ENCODE measurements at places on chromosomes 6 and 20.

DNA sequence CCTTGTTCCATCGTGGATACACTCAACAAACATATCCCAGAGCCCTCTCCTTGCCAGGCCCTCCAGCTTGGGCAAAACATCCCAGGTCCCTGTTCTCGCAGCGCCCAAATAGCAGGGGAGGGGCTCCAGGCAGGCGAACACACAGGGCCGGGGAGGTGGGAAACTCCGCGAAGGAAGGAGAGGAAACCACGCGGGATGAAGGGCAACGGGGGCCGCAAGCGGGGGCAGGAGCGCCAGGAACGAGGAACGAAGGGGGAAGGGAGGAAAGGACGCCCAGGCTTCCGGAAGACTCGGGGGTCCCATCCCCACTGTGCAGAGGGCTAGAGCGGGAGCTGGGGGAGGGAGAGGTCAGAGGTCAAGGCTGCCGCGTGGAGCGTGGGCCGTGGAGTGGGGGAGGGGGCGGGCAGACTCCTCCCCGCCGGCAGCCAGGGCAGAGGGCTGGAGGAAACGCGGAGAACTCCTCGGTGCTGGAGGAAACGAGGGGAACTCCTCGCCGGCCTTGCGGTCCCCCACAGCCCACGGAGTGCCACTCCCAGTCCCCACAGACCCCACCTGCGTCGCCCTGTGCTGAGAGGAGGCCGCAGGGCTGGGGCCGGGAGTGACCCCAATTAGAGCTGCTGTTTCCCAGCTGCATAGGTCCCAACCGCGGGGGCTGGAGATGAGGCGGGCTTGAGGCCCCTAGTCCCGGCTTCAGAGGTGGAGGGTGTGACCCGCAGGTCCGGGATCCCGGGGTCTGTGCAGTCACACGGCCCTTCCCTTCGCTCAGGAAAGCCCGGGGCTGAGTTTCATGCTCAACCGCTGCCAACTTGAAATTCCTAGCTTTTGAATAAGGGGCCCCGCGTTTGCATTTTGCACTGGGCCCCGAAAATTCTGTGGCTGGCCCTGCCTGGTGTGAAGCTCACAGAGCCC lies 1.2 kb upstream of the RBM38 start:
- peak; percentile 56 for DNase-seq

DNA sequence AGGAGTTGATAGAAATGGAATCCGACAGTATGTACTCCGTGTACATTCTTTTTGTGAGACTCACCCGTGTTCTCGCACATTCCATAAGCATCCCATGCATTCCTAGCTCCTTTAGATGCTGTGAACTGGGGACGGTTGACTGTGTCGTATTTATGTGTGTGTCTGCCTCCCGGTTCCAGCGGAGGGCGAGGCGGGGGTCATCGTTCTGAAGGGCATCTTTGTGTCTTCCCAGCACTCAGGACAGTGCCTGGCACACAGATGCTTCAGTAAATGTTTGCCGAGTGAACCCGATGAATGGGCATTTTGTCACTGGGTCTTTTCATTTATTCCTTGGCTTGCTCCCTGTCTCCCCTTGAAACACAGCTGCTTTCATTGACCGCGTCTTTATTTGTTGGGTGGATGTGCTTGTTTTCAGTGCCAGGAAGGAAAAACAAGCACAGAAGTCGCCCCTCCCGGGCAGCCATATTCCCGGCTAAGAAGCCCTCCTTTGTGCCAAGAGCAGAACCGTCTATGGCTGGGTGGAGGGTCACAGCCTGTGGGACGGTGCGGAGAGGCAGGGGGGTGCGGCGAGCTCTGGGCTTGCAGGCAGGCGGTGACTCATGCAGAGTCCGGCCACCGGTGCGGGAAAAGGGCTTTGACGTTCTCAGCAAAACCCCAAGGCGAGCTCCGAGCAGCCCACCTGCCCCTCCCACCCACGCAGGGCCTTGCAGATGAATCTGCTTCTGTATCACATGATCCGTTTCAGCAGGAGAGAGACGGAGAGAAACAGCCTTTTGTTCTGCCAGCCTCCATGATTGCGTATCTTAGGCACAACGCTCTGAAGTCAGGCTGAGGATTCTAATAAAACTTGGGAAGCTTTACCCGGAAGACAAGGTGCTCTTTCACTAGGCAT lies 11.2 kb upstream of the PSMG4 start:
- DNase-seq = no peak

- DNase-seq = peak; percentile 55
Measured at GRCh38 chr6:15491255-15491985, 171.4 kb downstream of the DTNBP1 start.

DNA sequence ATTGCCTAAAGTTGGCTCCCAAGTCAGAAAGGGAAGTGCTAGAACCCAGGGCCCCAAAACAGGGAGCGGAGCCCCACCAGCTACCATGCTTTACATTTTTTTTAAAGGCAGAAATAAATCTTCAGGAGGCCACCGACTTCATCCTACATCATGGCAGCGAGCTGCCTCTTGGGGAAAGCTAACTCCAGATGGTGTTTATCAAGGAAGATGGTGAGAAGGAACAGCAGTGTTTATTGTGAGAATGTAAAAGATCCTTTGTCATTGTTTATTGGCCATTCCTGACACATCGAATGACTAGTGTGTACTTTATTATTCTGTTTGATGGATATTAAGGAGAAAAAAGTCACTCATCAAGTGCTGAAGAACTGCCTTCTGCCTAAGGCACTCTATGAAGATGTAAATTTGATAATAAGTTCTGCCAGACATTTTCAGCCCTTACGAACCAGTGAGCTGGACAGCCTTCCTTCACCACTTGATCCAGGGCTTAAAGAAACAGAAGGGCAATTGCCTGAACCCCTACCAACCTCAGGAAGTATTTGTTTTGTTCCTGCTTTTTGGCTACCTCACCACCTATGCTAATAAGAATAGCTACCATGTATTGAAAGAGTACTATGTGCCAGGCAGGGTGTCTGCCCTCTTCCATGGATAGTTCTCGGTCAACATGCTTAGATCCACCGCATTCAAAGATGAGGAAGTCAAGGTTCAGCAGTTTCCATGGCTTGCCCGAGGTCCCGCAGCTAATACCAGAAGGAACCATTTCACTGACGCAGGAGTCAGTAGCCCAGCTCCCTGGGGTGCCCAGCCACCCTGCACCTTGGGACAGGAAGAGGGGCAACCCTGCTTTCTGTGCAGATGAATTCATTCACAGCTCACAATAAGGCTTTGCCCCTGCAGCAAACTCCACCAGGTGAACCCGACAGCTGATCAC lies 194.7 kb upstream of the RREB1 start:
- no peak for DNase-seq

GRCh38 chr20:62719250-62719935 lies 10.8 kb downstream of the NTSR1 start:
- DNase-seq = no peak

DNA sequence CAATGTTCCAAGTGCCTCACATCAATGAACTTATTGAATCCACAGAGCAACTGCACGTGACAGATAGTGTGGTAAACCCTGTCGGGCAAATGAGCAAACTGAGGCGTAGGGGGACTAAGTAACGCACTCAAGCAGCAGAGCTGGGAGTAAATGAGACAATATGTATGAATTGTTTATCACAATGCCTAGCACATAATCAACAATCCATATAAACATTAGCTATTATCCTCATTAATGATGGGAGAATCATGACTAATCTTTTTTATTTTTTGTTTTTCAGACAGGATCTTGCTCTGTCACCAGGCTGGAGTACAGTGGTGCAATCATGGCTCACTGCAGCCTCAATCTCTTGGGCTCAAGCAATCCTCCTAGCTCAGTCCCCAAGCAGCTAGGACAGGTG lies 43.9 kb upstream of the B4GALT5 start:
- no peak for DNase-seq

- no peak for DNase-seq
Measured at GRCh38 chr20:37226889-37227288, 34.7 kb downstream of the GHRH start.

GRCh38 chr20:23094213-23094896 lies 8.2 kb upstream of the CD93 start:
- DNase-seq = no peak

DNA sequence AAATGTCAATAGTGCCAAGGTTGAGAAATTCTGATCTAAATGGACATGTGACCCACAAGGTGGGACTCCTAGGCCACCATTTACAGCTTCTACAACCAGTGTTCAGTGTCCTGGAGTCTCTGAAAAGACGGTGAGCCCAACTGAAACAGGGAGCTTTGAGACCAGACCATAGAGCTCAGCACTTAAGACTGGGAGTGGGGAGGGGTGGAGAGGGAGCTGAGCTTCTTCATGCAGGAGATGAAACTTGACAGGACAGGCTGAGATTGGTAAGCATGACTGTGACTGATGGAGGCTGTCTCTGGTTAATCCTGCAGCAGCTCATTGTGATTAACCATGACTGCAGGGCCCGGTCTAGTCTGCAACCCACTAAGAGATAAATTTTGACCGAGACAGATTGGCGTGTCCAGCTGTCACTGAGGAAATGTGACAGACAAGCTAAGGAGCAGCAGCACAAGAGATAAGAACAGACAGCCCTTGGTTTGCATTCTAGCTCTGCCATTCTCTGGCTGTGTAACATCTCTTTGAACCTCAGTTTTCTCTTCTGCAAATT lies 1.4 kb upstream of the AAR2 start:
- no peak for DNase-seq

- no peak for DNase-seq
Measured at GRCh38 chr6:5462856-5463255, 201.5 kb downstream of the FARS2 start.

DNA sequence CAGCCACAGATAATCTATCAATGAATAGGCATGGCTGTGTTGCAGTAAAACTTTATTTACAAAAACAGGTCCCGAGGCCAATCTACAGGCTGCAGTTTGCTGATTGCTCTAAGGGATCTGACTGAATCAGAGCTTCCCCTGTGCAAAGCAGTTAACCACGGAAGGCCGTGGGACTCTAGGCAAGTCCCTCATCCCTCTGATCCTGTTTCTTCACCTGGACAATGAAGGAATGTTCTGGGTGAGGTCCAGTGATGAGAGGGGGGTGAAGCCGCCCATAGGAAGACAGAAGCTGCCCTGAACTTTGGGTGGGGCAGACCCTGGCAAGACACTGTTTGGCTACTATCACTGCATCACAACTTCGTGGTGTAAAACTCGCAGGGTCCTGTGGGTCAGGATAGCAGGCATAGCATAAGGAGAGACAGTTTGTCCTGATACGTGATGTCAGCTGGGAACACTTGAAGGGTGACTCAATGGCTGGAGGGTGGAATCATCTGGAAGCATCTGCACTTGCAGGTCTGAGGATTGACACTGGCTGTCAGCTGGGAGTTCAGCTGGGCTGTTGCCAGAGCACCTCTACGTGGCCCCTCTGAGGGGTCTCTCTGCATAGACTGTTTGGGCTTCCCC lies 33.3 kb upstream of the TGM2 start:
- DNase-seq = no peak

DNA sequence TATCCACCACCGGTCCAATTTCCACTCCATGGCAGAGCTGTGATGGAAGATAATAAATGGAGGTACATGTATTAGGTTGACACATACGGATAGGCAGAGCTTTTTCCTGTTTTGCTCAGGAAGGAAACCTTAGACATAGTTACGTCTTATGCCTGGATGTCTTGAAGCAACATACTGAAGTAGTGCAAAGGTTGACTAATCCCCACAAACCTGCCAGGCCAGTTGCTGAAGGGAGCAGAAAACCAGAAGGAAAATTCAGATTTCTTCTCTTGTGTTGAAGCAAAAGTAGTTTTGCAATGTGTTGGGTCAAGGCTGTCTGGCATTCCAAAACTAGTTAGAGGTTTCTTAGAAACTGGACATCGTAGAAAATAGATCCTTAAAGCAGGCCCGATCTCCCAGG lies 68.7 kb downstream of the PHACTR1 start:
- DNase-seq = no peak

DNA sequence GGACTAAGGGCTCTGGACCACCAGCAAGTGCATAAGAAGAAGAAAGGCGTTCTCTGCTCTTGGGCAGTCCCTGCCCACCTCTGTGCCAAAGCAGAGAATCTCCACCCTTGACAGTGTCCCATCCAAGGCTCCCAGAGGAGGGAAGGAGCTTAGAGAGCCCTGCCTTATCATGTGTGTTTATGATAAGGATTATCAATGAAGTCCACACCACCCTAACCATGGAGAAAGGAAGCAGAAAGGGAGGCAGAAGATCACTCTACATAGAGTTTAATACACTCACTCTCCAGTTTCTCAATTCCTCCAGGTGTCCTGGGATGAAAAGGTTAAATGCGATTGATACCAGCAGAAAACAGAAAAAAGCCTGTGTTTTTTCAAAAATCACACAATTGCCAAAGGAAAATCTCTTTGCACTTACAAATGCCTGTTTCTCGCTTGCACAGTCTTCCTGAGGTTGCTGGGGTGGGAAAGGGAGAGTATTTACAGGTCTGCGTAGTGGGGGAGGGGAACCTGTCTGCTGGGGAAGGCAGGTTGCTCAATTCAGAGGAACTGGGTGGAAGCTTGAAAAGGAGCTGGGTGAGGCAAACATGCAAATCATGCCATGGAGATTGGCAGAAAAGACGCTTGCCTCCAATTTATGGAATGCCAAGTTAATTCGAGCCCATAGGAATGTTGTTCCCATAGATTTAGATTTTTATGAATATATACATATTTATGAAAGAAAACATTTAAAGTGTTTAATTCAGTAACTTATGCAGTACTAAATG lies 104.0 kb downstream of the EYA2 start:
- DNase-seq = no peak

GRCh38 chr6:154440422-154441043 lies 70.0 kb downstream of the CNKSR3 start:
- DNase-seq = no peak

DNA sequence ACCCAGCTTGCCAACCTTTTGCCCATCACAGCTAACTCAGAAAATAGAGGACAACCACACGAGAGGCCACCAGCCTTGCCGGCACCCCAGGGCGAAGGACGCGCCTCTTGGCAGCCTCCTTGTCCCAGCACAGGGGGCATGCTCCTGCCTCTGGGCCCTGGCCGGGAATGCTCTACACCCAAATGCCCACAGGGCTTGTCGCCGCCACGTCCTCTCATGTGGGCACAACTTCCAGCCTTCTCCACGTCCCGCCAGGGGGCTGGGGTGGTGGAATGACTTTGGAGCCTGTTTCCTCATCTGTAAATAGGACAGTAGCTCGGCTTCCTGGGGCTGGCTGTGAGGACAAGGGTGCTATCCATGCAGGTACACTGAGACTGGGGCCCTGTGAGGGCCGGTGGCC lies 152.4 kb upstream of the MLN start:
- no peak for DNase-seq

DNA sequence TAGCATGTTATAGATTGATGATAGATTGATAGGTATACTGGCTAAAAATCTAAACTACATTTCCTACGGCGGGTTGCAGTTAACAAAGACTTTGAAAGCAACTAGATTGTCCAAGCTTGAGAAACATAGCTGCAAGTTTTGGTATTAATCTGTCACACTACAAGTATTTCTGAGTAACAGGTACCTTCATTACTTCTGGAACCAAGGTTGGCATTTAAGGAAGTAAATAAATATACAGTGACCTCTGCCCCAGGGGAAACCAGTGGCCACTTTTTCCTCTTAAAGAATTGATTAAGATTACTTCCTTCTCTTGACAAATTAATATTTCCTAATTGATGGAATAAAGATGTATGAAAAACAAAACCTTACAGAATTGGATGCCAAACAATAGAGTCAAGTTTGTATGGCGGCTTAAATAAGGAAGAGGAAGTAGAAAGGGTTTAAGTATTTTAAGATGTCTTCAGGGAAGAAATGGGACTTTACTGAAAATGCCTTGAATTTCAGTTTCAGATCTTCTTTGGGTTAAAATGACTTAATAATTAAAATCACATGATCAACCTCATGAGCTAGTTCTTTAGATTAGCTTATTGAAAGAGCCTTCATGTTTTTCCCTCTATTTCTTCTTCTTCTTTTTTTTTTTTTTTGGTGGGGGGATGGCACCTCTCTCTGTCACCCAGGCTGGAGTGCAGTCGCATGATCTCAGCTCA lies 132.8 kb downstream of the DOK5 start:
- DNase-seq = no peak

GRCh38 chr6:167013067-167013466 lies 13.9 kb downstream of the CEP43 start:
- DNase-seq = no peak

Data from stimulated activated CD8-positive, alpha-beta memory T cell treated with anti-CD3 and anti-CD28 coated beads, Interleukin-2, amount 100 ng/mL, for 48 hours (primary cell).